ENCODE measurements at places on chromosomes 4 and X.
A peak's percentile ranks its signal among the peaks of the same experiment; 100 is the strongest.

- no peak for DNase-seq
Observed at GRCh38 chrX:51665981-51666380, 16.6 kb downstream of the CENPVL2 start.

- DNase-seq = no peak
Observed at GRCh38 chrX:130778773-130779172, 124.2 kb downstream of the ENOX2 start.

GRCh38 chrX:143455046-143455445 lies 62.2 kb downstream of the SPANXN3 start:
- DNase-seq = no peak

DNA sequence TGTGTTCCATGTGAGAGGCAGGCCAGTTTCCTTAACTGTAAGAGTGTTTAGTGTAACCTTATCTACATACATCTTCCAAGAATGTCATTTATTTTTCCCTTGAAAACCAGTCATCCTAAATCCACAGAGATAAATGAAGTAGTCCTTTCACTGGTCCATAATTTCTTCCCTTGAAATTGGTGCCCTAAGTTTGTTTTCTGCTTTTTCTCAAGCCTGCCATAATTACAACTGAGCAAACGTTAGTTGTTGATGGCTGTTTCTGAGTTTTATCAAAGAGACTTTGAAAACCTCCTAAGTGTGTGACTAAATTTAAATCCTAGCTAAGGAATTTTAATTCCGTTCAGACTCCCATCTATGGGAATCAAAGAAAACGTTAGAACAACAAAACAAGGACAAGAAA lies 3.6 kb upstream of the TDO2 start:
- DNase-seq = no peak

GRCh38 chr4:56787380-56787779 lies 34.1 kb downstream of the SPINK2 start:
- DNase-seq = no peak

DNA sequence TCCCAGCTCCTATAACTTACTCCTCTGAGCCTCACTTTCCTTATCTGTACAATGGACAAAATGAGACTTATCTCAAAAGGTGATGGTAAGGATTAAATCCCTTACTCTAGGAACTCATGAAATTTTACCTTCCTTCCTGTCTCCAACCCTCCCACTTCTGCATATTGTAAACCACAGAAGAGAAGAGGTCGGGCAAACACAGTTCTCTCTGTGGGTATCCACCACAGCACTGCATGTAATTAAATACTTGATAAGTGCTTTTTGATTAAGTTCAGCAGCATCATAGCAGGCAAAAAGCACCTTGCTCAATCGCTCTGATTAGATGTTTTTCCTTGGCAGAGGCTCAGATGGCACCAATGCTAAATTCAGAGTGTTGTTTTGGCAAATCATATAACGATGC lies 17.3 kb upstream of the TMEM192 start:
- no peak for DNase-seq

- DNase-seq = no peak
Observed at GRCh38 chr4:151753056-151753455, 7.8 kb downstream of the GATB start.

DNA sequence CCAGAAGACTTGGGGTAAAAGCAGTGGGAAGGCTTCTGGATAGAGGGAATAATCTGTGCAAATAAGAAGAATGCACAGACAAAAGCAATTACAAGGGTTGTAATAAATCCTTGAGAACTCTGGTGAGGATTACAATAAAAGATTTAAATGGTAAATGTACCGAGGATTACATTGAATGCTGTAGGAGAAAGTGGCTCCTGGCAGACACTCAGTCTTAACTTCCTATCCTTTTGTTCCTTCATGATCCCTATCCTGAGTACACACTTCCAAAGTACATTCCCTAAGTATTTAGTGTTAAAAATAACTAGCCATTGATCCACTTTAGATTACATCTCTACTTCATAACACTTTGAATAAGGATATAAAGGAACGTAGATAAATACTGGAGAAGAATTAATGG lies 205.4 kb downstream of the SPATA18 start:
- no peak for DNase-seq

DNA sequence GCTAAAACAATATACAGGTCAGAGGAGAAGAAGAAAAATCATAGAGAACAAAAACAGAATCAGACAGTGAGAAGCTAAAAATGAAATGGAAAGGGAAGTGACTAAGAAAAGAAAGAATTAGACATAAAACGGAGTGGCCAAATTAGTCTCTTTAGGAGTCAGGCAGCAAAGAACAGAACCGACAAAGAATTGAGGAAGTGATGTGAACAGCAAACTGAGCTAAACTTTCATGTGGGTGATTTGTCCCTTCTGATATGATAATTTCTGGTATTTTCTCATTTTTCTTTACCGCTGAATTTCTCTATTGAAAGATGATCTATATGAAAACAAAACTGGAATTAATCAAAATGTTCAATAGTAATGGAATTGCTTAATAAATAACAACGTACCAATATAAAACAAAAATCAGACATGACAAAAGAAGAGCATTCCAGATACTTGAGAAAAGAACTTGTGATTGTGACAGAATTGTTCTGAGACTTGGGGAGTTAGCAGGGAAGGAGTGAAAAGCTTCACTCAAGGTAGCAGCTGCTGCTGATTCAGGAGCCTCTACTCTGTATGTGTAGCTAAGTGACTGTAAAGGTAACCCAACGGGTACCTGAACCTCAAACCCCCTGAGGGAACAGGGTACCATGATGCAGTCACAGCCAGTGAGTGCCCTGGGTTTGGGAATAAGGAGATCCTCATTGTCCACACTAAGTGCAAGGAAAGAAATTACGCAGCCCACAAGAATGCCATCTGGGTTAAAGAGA lies 8.8 kb downstream of the TAPT1 start:
- DNase-seq = no peak

DNA sequence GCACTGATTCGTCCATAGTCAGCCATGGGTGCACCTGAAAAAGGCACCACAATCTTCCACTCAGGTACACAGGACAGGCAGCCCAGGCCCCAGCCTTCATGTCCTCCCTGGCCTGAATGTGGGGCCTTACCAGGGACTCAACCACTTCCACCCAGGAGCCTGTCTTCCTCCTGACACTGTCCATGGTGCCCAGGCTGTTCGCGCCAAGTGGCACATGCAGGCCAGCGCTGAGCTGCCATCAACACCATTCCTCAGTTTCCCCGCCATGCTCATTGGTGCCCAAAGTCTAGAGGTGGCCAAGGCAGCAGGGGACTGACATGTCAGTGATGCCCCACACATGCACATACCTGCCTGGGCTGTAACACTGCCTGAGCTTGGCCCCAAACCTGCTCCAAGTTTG lies 322.2 kb upstream of the POU3F4 start:
- DNase-seq = no peak

- DNase-seq = no peak
Observed at GRCh38 chr4:17366496-17366895, 145.4 kb downstream of the QDPR start.

- DNase-seq = no peak
Observed at GRCh38 chrX:154458954-154459778, 1.1 kb downstream of the PLXNA3 start.

- peak; percentile 16 for DNase-seq
Observed at GRCh38 chr4:117400039-117400835, 314.9 kb upstream of the TRAM1L1 start.

DNA sequence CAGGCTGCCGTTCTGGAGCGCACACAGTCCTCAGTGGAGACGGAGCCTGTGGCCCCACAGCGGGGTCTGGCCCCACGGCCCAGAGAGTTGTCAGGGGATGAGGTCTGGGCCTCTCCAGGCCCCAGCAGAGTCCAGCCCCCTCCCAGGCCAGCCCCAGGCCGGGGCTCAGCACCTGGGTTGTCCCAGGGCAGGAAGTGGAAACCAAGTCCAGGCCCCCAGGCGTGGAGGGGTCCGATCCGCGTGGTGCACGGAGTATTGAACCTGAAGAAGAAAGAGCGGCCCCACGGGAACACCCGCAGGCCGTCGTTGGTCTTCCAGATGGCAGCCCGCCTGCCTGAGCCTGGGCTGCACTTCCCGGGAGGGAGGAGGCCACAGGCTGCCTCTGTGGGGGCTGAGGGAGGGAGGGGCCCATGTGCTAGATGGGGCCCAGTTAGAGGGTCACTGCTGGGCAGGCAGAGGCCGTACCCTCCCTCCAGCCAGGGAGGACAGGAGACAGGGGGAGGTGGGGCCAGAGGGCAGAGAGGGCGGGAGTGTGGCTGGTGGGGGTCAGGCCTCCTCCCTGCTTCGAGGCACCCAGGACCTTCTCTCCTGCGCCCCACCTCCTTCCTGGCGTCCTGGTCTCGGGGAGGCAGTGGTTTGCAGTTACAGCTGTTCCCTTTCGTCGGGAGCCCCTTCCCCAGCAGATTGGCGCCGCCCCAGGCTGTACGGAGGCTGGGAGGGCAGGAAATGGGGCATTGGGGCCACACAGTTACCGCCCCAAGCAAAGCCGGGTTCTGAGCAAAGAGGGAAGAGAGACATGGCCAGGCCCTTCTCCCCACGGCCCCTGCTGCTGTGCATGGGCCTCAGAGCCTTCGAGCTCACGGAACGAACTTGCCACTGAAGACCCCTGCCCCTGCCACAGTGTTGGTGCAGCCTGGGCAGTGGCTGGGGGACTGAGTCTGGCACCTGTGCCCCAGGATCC lies 8.1 kb downstream of the HGFAC start:
- no peak for DNase-seq

- DNase-seq = no peak
Observed at GRCh38 chrX:30489323-30489722, 88.2 kb downstream of the TASL start.

DNA sequence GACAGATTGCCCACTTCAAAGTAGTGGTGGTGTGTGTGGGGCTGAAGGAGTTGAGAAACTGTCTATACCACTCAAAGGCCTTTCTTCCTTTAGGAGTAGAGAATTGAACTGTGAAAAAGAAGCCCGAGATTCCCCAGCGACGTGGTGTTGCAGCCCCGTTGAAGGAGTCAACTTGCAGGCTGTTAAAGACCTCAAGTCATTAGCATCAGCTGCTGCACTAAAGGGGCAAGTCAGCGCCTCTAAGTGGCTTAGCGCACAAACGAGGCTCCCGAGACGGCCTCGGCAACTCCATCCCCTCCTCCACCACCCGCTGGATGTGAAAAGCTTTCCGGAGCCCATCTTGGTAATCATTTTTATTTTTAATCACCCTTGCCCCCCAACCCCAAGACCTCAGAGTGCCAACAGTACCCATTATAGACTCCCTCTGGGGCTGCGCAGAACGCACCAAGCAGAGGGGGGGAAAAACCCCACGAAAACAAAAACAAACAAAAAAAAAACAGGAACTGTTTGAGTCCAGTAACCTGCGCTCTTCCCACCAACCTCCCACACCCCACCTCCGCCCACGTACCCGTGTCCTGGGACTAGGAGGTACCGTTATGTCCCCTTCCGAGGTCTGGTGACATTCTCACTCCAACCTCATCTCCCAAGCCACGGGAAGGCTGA lies 913 bp upstream of the PRDM8 start:
- no peak for DNase-seq

DNA sequence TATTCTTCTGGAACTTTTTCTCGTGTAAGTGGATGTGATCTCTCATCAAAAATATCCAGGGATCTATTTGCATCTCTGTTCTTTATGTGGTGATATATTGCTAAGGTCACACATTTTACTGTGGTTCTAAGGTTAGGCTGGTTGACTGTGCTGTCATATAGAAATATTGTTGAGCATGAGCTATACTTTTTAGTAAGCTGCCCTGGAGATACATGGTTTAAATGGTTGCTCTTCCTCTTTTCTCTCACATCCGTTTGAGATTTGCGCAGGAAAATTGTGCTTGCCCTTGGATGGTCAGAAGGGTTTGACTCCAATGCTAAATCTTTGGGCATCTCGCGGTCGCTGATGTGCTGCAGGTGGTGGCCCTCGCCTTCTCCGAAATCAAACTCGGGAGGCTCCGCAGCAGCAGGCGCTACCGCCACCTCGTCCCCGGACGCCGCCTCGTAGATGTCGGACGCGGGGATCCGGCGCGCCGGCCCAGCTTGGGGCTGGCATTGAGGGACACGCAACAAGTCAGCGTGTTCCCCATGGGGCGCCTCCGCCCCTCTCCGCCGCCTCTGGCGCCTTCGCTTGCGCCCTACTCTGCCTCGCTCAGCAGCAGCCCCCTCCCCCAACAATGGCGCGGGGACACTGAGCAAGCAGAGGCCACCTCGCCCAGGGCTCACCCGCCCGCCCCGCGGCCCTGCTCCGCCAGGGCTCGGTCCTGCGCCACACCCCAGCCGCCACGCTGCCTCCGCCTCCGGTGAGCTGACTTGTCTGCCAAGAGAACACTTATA lies 154.5 kb downstream of the MSN start:
- DNase-seq = no peak

DNA sequence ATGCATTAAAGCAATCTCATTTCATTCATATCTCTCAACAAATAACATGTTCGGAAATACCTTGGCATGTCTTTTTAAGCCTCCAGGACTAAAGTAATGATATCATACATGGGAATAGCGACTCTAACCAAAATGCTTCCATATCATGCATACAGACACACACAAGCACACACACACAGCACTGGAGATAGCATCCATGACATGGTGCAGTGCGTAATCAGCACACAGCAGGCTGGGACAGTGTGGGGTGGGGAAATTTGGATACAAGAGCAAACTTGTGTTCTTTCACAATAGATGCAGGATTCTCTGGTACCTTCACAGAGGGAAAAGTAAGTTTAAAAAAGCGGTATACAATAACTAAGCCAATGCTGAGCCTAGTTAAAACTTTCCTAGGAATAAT lies 132.3 kb upstream of the HPGD start:
- no peak for DNase-seq

- DNase-seq = no peak
Observed at GRCh38 chrX:129930941-129931410, 25.0 kb downstream of the UTP14A start.

DNA sequence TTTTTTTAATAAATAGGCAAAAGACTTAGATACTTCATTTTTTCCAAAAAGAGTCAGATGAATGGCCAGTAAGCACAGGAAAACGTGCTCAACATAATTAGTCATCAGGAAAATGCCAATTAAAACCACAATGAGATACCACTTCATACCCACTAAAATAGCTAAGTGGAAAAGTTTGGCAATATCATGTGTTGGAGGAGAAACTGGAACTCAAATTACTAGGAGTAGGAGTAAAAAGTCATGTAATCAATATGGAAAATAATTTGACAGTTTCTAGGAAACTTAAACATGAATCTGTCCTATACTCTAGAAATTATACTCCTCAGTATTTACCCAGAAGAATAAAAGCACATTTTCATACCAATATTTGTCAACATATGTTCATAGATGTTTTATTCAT lies 449.8 kb downstream of the INPP4B start:
- DNase-seq = no peak

DNA sequence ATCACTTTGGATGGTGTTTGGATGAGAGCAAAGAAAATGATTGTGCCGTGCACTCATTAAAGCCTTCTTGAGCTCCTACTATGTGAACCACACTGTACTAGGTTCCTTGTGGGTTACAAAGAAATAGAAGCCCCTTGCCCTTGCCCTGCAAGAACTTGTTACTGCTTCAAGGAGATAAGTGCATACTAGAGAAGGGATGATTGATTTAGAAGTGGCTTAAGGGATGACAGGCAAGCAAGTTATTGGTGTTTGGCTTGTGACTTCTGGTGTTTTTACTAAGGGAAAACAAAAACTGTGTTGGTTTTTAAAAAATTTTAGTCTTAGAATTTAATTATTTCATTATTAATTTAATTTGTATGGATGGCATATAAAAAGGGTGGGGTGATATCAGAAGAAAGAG lies 67.4 kb downstream of the IL21 start:
- no peak for DNase-seq
